Activated CD8-positive, alpha-beta memory T cell treated with anti-CD3 and anti-CD28 coated beads, Interleukin-2, amount 50 U/mL, for 4 hours (primary cell): ENCODE measurements at places on chromosomes 5 and 9.
A peak's percentile ranks its signal among the peaks of the same experiment; 100 is the strongest.

- DNase-seq: no peak
These were observed 486.4 kb upstream of the ZNF608 start for GRCh38 chr5:125232779-125233230.

DNA sequence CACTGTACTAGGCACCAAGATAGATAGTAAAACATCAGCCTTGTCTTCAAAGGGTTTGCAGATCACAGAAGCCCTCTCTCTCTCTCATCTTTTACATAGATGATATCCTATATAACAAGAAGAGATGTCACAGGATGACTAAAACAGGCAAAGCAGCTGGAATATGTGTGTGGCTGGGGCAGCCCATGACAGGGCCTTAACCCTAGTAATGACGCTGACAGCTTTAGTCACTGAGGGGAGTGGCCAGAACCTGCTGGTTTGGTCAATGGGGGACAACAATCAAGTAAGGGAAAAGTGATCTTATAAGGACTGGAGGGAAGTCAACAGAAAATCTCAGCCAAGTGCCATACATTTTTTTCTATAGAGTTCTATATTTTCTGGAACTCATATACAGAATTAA is 41.9 kb upstream of the RIC1 start:
- DNase-seq: peak; percentile 30

- DNase-seq: no peak
These were observed 99.8 kb downstream of the STRBP start for GRCh38 chr9:123168586-123168985.

GRCh38 chr5:83472508-83473345 is 1.2 kb downstream of the VCAN start:
- DNase-seq: no peak

DNA sequence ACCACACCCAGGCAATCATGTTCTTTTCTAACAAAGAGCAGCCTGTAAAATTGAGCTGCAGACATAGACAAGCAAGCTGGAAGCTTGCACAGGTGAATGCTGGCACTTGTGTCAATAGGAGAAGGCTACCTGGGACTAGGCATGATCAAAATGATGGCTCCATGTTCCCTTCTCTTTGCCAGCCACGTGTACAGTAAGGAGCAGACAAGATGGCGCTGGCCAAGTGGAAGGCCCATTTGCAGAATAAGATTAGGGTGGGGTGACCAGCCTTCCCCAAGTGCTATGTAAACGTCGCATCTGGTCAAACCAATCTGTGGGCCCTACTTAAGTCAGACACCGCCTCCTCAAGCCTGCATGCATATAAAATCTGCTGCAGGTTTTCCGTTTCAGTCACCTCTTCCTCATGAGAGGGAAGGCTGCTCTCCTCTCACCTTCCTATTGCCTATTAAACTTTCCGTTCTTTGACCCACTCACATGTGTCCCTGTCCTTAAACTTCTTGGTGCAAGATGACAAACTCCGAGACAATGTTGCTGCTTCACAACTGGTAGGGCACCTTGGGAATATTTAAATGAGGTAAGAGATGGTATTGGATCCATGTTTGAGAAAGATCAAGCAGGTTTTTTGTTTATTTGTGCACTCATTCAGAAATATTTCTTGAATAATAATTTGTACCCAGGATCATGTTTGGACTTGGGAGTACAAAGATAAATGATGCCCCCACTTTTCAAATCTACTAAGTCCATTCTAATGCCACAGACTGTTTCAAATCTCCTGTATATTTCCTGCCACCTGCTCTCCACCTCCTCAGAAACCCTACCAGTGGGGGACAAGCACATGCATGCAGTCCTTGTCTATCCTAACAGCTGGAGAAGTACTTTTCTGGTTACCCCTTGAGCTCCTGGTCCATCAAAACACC is 30.7 kb upstream of the TGFBR1 start:
- no peak for DNase-seq

- no peak for DNase-seq
These were observed 415 bp downstream of the XRCC4 start for GRCh38 chr5:83077662-83078261.

DNA sequence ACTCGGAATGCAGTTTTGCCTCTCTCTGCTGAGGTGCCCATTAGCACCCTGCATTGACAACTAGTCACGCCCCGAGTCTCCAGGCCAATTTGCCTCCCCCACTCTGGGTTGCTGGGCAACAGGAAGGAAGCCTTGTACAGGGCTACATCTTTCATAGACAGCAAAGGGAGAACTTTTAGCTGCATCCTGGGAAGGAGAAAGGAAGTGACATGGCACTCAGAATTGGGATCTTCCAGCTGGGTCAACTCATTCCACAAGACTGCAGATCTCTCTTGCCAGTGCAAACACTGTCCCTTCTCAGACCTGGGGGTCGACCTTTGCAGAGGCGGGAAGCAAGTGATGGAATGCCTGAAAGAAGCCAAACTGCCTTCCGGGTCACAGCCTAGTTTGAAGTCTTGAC is 282.0 kb downstream of the SLIT3 start:
- DNase-seq: no peak

DNA sequence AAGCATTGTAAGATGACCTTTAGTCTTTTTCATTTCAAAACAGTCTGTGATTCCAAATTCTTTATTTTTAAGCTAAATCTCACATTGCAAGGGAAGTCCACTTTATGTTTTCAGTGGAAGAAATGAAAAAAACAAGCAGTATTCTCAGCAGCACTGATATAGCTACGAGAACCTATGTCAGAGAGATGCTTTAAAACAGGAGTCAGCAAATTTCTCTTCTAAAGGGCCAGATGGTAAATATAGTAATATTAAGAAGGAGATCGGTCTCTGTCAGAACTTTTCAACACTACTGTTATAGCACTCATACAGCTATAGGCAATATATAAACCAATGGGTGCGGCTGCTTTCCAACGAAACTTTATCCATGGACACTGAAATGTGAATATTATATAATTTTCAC is 18.7 kb downstream of the IL31RA start:
- DNase-seq: no peak

GRCh38 chr5:151619812-151620460 is 28.8 kb upstream of the FAT2 start:
- no peak for DNase-seq

- no peak for DNase-seq
These were observed 155.4 kb downstream of the MED10 start for GRCh38 chr5:6222899-6223298.

DNA sequence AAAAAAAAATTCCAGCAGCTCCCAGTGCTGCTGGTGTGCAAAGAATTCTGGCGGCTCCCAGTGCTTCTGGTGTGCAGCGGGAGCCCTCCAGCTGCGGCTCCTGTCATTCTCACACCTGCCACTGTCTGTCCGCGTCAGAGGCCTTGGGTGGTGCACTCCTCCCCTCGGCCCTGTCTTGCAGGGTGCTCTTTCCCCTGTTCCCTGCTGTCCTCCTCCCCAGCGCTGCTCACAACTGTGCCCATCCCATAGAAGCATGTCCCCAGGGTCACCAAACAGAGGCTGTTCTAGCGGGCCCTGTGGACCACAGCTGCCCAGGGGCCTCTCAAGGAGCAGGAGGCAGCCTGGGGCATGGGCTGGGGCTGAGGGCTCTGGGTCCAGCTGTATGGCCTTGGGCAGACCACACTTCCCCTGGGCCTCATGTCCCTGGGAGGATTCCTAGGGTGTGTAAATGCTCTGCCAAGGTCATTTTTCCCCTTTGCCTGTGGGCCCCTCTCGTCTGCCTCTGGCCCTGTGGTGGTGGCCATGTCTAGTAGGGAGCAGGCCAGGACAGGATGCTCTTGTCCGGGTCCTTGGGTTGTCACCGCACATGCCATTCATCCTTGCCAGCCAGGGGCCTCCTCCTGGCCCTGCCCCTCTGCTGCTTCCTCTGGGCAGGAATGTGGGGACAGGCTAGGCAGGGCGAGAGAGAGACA is 68.2 kb downstream of the PHF2 start:
- DNase-seq: peak; percentile 7

- DNase-seq: no peak
These were observed 99.2 kb downstream of the ARRDC3 start for GRCh38 chr5:91283899-91284298.

- no peak for DNase-seq
These were observed 384.4 kb downstream of the TMEM167A start for GRCh38 chr5:82692826-82693225.

DNA sequence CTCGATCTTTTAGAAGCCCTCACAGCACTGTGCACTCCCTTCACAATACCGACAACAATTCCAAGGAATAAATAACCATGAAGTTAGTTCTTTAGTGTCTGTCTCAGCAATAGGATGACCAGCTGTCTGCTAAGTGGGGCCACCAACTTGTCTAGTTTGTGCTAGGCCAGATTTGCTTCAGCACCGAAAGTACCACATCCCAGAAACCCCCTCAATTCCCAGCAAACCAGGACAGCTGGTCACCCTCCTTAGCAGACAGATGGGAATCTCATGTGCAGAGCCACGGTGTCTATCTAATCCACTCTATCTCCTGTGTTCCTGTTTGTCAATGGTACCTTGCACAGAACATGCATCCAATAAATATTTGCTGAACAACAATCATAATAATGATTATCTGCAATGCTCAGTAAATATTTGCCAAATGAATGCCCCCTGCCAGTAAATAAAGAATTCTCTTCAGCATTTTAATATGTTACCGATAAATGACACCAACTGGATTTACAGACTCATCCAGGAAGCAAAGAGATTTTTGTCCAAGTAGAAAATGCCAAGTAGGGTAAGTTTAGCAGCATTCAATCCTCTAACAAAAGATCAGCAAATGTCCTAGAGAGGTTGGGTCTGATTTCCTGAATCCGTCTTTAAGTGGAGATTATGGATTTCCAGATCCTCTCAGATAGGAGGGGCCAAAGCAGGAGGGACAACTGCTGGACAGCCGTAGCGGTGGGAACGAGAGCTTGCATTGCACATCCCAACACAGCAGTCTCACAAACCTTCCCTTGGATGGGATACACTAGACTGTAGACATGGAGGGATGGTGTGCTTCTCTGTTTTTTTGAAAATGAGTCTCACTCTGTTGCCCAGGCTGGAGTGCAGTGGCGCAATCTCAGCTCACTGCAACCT is 51.9 kb upstream of the ANKRD33B start:
- no peak for DNase-seq

GRCh38 chr9:110650261-110650660 is 18.3 kb upstream of the MUSK start:
- DNase-seq: no peak

GRCh38 chr5:146425023-146425422 is 22.1 kb upstream of the TCERG1 start:
- DNase-seq: no peak

GRCh38 chr5:72503888-72504491 is 3.2 kb downstream of the ZNF366 start:
- no peak for DNase-seq
